SK-N-MC (cell line): ENCODE measurements at places on chromosomes 2 and 18.

DNA sequence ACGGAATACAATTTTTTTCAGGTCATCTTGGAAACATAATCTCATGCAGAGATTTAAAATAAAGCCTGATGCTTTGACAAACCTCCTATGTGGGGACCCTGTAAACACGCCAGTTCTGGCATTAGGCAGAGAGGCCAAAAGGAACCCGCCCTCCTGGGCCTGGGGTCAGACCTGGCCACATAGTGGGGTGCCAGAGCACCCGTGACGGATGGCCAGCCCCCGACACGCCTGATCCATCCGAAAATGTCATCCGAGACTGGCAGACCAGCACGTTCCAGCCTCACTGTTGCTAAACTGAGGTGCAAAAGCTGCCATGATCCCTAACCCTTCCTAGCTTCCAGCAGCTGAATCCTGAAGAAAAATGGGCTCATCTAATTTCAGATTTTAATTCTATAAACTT, 222.6 kb upstream of the SALL3 start:
- no peak for DNase-seq

DNA sequence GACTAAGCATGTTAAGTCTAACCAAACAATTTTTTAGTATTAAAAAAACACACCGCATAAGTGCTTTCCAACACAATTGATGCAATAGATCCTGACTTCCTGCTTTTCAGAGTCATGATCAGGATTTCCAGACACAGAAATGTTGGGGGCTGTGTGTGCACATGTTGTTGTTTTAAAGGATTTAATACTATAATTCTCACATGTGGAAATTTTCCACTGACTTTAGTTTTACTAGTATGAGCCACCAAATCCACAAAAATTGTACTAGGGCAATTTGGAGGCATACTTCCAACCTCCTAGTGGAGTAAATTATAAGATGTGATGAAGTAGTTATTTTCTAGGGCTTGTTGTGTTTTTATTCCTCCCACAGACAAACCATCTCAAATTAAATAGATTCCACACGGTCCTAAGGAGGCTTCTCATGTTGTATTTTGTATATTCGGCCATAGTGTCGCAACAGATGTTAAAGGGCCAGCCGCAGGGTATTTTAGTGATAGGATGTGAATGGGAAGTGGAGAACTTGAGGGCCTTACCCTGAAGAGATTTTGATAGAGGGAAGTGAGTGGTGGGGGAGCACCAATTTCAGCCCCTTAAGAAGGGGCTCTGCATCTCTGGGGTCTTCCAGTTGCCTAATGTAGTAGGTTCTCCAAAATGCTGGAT, 108.9 kb upstream of the KLF7 start:
- no peak for DNase-seq

GRCh38 chr2:234579231-234579962, 82.5 kb upstream of the ARL4C start:
- no peak for DNase-seq

GRCh38 chr2:133608291-133608690, 40.0 kb upstream of the NCKAP5 start:
- no peak for DNase-seq

- DNase-seq = no peak
Measured at GRCh38 chr2:183229386-183229785, 105.1 kb downstream of the NUP35 start.

DNA sequence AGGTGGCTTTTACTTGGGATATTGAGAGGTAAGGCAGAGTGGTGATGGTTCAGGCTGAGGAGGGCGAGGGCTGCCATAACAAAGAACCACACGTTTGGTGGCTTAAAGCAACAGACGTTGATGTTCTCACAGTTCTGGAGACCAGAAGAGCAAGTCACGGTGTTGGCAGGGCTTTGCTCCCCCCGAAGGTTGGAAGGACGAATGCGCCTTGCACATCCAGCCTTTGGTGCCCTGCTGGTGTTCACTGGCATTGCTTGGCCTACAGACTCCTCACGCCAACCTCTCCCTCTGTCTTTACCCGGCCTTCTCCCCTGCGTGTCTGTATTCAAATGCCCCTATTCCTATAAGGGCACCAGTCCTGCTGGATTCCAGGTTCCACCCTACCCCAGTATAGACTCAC, 125.4 kb downstream of the TPO start:
- DNase-seq = no peak

DNA sequence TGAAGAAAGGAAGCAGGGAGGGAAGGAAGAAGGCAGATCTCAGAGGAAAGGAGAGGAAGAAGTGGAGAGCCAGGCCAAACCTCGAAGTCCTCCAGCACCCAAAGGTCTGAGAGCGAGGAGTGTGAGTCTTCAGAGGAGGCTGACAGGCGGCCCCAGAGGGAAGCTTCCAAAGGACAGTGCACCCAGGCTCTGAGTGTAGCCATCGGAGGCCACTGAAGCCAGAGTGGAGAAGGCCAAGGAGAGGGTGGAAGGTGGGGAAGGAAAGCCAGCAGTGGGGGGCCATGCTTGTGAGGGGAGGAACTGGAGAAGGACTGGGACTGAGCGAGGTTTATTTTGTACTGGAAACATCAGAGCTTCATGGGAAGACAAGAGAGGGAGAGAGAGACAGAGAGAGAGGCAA, 6.0 kb downstream of the ATP6V1B1 start:
- DNase-seq = no peak

DNA sequence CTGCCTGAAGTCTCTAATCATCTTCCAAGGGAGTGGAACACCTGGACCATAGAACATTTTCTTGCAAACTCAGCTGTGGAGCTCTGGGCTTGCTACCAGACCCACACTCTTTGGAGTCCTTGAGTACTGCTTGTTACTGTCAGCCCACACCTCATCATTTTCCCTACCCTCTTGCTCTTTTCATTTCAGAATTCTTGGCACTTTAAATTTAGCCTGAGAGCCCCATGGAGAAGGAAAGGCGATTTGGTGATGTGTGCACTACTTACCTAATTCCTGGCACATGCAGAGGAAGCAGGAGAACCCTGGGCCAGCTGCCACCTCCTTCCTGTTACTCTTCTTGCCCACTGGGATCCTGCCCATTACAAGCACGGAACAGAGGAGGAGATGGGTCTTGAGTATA, 31.7 kb downstream of the TMEM178A start:
- no peak for DNase-seq

GRCh38 chr2:8679827-8680731, 1.8 kb upstream of the ID2 start:
- no peak for DNase-seq
